ENCODE measurements at places on chromosomes 2 and 18.

- no peak for DNase-seq
Observed at GRCh38 chr2:26598996-26599373, 42.2 kb downstream of the CIB4 start.

DNA sequence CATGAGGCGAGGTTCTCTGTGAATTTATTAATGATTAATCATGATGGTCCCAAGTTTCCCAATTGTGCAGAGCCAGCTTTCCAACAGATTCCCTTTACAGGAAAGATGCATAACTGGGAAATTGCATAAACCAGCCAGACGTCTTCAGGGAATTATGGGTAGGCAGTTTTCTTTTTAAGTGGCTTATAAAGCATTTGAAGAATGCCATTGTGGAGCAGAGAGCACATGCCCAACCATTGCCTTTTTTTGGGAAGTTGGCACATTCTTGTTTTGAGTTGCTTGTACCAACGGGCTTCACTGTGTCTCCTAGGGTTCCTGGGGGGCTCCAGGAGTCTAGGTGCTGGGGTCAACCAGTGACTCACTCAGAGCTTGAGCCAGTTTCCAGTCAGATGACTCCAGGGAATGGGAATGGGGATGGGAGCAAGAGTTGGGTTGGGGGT lies 231.7 kb upstream of the FOSL2 start:
- peak; percentile 98 for DNase-seq

GRCh38 chr2:24779116-24779515 lies 14.1 kb downstream of the PTRHD1 start:
- DNase-seq = no peak

DNA sequence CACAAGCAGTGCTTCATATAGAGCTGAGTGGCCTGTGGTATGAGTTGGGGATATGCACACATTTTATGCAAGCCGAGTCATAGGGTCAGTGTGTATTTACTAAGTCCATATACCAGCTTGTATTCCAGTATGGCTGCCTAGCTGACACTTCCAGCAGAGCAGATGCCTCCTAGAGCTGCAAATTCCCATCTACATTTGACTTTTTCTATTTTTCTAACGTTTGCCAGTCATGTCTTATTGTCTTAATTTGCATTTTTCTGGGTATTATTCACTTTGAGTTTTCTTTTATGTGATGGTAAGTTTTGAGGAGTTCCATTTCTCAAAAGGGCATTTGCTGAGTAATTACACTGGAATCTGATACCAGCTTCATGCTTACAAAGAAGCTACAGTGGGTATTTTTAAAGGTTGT lies 334.5 kb upstream of the CDH2 start:
- DNase-seq = peak; percentile 30

GRCh38 chr2:226002438-226002837 lies 602.9 kb downstream of the NYAP2 start:
- peak; percentile 59 for DNase-seq

- DNase-seq = no peak
Observed at GRCh38 chr2:122565364-122565763, 809.9 kb downstream of the TSN start.

DNA sequence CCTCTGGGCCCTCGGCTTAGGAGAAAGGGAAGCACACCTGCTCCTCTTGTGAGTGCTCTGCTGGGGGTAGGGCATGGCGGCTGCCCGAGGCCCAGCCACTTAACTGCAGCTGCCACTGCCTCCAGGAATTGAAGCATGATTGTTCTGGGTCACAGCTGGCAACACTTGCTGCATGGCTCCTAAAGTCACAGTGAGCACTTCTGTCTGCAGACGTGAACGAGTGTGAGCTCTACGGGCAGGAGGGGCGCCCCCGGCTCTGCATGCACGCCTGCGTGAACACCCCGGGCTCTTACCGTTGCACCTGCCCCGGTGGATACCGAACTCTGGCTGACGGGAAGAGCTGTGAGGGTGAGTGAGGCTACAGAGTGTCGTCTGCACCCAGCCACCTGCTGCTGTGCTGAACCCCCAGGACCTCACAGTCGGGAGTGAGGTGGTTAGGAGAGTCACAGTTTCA lies 44.4 kb downstream of the FBLN7 start:
- DNase-seq = no peak

- DNase-seq = no peak
Observed at GRCh38 chr18:31274931-31275330, 43.0 kb upstream of the DSG1 start.

DNA sequence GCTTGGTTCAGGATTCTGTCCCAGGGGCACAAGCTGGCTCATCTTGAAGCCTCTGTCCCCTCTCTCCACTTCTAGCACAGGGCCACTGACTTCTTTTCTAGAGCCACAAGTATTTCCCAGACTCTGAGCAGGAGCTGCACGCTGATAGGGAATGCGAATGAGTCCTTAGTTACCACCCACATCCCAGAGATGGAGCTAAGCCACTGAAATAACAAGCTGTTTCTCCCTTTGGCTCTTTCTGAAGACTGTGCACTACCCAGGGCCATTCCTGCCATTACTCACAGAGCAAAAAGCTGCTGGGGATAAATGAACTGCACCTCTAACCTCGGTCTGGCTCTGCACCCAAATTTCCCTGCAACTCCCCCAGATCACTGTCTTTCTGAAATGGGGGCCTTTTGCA lies 70.6 kb downstream of the TSN start:
- DNase-seq = no peak

- no peak for DNase-seq
Observed at GRCh38 chr2:66101206-66101605, 333.7 kb upstream of the MEIS1 start.

DNA sequence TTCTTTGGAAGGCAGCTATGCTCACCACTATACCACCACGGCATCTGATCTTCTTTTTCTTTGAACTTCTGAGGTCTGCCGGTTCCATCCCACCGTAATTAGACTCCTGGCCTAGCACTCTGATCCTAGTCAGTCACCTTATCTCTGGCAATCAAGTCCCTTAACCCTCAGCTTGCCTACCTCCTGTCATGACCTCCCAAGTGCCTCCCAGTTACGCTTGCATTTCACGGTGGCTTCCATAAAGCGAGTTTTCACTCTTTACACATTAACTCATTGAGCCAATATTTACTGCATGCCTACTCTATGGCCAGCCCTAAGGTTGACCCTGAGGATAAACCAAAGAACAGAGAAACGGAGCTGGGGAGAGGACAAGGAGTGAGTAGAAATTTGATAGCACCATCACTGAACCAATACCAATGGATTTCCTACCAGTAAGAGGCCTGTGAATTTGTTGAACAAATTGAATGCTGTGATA lies 37.8 kb upstream of the TMEM182 start:
- DNase-seq = no peak

GRCh38 chr18:75110846-75111415 lies 98.0 kb downstream of the PTGR3 start:
- no peak for DNase-seq

DNA sequence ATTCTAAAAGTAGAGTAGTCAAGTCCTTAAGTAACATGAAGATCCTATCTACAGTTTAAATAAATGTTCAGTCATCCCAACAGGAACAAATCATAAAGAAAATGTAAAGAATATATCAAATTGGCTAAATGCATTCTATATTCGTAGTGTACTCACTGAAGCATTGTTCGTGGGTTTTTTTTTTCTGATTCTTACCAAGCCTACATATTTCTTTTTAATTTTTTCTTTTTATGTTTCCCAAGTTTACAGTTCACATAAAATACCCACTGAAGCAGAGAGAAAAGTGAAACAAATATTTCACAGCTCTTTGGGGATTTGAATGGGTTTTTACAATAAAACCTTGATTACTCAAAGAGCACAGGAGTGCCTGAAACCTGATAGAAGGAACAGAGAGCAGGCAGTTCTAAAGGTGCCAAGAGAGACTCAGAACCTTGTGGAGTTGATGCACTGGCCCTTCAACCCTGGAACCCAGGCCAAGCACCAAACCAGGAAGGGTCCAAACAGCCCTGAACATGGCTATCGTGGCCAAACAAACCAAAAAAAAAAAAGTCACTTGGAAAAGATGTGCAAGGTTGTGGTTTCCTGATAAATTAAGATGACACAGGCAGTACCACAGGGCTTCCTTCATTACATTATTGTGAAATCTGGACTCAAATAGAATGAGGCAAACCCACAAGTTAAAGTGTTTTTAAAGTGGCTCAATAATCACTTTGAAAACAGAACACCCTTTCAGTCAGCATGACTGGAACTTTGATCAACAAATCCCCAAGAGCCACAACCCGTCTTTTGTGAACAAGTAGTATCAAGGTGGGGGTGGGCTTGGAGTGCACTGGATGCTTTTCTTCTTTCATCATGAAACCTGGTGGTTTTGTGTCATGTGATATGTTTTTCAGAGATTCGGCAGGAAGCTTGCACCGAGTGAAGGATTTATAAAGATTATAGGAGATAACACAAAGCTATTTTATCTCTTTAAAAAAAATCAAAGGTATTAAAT lies 245.0 kb upstream of the FN1 start:
- DNase-seq = peak; percentile 96

DNA sequence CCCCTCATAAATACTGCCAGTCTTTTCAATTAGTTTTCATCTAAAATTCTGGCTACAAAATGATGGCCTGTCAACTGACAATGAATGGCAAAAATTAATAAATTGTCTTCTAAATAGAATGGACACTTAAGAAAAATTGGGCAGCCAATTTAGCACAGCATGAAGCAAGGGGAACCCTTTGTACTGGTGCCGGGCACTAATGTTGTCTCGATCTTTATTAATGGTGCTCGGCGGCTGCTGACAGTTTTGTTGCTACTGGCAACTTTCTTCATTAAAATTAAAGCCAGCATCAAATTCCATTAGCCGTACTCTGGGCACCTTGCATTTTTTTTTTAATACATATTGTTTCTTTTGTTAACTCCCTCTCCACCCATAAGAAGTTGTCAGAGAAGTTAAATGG lies 309.3 kb downstream of the GBX2 start:
- DNase-seq = no peak

DNA sequence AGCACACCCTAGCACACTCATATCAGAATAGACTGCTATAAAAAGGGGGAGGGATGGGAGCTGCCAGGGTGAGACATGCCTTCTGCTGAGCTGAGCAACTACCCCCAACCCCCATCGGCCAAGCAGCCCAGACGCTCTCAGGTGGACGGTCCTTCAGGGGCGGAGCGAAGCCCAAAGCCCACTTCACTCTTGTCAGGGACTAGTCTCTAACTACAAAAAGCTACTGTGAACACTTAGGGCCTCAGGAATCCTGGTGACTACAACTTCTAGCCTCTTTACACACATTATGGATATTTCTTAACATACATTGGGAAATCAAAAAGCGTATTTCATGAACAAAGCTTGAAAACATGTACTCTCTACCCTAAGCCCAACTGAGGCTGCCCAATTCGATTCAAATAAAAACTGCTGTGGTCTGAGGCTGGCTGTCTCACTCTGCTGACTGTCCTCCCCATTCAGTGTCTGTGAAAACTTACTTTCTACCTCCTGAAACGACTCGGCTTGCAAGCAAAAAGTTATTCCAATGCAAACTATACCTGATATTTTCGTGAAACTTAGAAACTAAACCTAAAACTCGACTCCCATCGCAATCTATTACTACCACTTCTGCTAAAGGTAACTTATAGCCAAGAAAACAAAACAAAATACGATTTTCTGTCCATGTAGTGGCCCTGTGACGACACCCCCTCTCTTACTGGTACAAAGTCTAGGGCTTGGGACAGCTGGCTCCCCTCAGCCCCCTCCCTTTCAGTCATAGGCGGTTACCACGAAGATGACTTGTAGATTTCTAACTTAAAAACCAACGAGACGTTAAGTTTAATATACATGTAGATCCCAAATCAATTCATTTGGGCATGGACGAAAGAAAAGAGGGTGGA lies 1.2 kb downstream of the SERTAD2 start:
- DNase-seq = peak; percentile 65

- peak; percentile 18 for DNase-seq
Observed at GRCh38 chr18:55353806-55354205, 234.2 kb downstream of the TCF4 start.

DNA sequence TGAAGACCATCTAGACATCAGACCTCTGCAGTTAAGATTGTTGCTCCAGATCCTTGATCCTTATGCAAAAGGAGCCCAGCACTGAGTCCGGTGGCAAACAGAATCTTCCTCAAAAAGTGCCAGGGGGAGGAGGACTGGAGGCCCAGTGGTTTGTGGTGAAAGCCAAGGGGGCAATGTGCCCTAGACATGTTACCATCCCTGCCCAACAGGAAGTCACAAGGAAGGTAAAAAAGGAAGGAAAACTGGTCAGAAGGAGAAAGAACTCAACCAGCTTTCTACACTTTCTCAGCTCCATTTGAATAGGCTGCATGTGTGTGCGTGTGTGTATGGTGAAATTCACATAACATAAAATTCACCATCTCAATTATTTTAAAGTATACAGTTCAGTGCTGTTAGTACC lies 25.0 kb upstream of the KDM3A start:
- no peak for DNase-seq

GRCh38 chr2:218781691-218782527 lies at the start of gene CYP27A1:
CYP27A1 (plus strand) TSS chr2:218782147; CDS start chr2:218782183, 36 bp downstream.
- no peak for DNase-seq

- DNase-seq = peak; percentile 93
Observed at GRCh38 chr18:69817335-69817940, 130.2 kb downstream of the CD226 start.

Data from fibroblast of upper back skin (primary cell).